ENCODE measurements at places on chromosomes 11 and 22.

DNA sequence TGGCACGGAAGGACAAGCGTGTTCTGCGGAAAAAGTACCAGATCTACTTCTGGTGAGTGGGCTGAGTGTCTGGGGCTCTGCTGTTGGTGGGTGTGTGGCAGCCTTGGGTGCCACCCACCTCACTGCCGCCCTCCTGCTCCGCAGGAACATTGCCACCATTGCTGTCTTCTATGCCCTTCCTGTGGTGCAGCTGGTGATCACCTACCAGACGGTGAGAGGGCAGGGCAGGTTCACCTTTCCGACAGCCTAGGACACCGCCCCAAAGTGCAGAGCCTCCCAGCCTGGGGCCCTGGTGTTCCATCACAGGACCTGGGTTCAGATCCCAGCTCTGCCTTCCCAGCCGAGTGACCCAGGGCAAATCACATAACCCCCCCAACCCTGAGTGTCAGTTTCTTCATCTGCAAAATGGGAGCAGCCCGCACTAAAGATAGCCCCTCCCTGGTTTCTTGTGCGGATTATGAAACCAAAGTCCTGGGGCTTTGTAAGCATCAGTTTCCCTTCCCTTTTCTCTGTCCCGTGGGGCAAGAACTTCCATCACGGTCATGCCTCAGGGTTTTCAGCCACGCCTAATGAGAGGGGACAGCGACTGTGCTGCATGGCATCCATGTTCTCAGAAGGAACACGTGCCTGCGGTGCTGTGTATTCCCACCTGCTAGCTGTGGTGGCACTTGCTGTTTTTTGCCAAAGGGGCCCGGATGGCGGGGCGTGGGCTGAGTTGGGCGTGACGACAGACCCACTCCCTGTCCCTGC is 9.8 kb upstream of the TAGLN start:
- no peak for DNase-seq

GRCh38 chr11:9802291-9802861 is 138.5 kb downstream of the SWAP70 start:
- DNase-seq: no peak

DNA sequence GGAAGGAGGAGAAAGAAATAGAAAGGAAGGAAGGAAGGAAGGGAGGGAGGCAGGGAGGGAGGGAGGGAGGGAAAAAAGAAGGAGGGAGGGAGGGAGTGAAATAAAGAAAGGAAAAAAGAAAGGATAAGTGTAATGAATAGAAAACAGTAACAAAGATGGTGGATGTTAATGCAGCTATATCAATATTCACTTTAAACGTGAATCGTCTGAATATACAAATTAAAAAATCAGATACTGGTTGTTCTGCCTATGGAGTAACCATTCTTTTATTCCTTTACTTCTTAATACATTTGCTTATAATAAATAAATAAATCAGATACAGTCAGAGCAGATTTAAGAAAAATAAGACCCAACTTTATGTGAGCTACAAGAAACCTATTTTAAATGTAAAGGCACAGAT is 1520.4 kb downstream of the TBC1D22A start:
- no peak for DNase-seq

GRCh38 chr22:30045901-30046715 is 34.2 kb upstream of the HORMAD2 start:
- no peak for DNase-seq

DNA sequence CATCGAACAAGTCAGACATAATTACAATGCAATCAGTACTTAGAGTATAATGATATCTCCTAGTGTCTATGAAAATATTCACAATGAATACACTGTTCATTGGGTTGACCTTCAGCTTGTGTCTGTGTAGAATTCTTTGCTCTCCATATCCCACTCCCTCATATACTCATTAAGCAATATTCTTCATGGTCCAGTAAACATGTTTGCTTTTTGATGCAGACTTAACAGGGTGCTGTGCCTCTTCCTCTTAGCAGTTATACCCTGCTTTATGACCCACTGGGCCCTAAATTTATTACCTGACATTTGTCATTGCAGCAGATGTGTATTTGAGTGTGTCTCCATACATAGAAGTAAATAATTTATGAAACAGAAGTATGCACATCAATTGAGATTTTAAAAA is 352.5 kb upstream of the CCDC179 start:
- DNase-seq: no peak

GRCh38 chr11:22869325-22869724 is 9.1 kb upstream of the CCDC179 start:
- DNase-seq: no peak

- DNase-seq: peak; percentile 51
Observed at GRCh38 chr22:24758164-24758799, 16.2 kb downstream of the PIWIL3 start.

GRCh38 chr11:124893781-124894401 is 3.8 kb downstream of the ROBO4 start:
- no peak for DNase-seq

- no peak for DNase-seq
Observed at GRCh38 chr11:74620531-74620930, 28.1 kb downstream of the POLD3 start.

DNA sequence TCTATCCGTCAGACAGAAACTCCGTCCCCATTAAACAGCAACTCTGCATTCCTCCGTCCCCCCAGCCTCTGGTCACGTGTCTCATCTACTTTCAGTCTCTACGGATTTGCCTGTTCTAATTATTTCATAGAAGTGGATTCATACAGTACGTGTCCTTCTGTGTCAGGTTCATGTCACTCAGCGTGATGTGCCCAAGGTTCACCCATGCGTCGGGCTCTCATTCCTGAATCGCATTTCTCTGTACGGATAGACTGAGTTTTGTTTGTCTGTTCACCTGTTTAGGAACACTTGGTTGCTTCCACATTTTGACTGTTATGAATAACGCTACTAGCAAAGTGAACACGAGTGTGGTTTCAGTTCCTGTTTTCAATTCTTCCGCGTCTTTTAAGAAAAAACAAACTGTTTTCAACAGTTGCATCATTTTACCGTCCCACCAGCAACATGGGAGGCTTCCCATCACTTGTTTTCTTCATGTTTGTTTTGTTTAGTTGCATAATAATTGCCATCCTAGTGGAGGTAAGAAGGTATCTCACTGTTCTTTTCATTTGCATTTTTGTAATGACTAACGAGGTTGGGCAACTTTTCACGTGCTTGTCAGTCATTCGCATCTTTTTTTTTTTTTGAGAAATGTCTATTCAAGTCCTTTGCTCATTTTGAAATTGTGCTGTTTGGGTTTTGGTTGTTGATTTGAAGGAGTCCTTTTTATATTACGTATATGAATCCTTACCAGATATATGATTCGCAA is 8.9 kb upstream of the NLRP6 start:
- no peak for DNase-seq

DNA sequence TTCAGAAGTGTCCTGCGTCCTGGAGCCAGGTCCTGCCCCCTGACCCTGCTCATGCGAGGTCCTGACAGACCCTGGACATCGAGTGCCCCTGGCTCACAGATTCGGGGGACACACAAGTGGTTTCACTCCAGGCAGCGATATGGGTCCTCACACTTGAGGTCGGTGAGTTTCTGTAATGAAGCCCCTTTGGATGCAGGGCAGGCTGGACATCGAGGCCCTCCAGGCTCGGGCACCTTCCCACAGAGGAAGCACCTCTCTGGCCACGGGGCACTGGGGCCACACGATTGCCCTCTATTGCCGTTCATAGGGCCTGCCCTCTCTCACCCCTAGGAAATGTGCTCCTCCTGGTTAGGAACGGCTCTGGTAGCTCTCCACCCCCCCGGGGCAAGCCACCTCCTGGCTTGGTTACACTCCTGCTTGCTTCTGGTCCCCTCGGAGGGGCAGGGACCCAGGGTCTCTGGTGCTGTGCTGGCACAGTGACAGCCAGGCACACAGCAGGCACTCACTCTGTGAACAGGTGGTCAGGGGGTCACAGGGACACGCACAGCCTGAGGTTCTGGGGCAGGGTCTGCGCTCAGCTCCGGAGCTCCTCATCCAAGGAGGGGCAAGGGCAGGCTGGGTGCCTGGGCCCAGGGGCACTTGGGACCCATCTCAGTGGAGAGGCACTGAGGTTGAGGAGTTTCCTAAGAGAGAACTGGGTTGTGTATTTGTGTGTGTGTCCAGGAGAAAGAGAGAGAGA is 907.7 kb downstream of the BRD1 start:
- DNase-seq: no peak

DNA sequence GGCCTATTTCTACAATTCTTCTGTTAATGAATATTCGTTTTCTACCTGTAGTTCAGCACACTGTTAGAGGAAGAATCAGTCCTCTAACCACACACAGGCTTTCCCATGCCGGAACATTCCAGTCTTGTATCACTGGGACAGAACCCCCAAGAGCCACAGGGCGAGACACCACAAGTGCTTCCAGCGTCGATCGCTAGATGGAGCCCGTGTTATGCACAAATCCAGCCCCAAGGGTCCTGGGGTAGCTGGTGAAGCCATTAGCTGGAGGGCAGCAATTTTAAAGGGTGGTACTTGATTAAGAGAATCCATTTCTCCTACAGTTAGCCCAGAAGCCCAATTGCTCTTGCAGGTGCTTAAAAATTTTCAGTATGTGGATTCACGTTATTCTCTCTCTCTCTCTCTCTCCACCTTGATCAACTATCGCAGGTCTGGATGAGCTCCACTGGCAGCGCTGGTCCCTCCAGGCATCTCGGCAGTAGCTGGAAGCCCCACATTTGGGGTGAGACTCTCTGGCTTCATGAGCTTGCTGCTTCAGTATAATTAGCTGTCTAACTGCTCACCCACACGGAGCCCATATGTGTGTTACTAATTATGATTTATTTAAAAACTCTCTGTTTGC is 148.2 kb upstream of the SNX19 start:
- DNase-seq: peak; percentile 1

GRCh38 chr22:46649141-46650077 is 29.2 kb downstream of the GRAMD4 start:
- DNase-seq: no peak
